Globus pallidus (tissue), 1 donor: ENCODE measurements at places on chromosomes 2 and 18.

DNA sequence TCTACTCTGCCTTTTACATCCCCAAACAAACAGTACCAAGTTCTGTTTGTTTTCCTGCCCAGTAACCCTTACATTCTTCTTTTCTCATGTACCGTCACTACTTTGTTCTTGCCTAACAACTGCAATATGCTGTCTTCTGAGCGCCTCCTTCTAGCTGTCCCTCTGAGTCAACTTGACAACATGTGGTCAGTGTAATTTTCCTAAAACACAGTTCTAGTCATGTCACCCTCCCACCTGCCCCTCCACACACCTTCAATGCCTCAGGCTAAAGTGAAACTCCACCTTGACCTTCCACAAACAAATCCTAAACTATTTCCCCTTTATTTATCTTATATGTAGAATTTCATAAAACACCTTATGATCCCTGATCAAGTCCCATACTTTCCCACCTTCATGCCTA, 124.6 kb upstream of the CD302 start:
- no peak for DNase-seq

DNA sequence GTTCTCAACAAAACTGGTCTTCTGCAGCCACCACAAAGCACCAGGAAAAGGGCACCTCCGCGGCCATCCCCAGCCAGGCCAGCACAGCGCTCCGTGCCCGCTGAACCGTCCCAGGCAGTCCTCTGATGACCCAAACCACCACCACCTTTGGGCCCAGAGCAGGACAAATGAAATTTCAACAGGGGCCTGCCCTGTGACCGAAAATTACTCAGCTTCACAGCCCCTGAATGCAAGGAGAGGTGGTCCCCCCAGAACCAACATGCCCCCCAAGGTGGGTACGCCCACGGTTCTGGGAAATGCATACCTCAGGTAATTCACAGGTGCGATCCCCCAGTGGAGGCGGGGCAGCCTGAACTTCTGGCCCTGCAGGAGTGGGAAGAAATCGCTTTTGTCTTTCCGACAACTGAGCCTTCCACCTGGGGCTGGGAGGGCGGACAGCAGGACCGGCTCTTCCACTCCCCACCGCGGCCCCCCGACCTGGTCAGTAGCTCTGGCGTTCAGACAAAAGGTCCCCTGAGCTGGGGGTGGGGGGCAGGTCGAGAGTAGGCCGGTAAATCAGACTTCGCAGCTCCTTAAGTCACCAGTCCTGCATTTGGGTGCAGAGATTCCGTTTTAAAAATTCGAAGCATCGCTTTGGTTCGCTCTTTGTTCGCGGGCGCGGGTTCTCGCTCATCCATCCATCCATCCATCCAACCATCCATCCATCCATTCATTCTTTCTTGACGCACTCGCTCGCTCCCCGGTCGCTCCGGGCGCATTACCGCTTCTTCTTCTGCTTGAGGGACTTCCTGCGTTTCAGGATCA, 1.4 kb downstream of the ARL4C start:
- no peak for DNase-seq

DNA sequence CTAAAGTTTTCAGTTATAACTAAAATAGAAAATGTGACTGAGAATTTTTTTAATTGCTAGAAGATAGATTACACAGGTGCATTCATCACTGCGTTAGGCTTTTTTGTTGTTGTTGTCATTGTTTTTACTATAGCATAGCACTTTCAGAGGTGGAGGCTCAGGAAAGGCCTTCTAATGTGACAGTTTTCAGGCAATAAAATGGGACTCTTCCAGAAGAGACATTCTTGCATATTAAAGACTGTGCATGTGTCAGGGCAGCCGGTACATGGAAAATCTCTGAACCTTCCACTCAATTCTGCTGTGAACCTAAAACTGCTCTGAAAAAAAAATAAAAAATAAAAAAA, 175.2 kb downstream of the METTL4 start:
- no peak for DNase-seq

DNA sequence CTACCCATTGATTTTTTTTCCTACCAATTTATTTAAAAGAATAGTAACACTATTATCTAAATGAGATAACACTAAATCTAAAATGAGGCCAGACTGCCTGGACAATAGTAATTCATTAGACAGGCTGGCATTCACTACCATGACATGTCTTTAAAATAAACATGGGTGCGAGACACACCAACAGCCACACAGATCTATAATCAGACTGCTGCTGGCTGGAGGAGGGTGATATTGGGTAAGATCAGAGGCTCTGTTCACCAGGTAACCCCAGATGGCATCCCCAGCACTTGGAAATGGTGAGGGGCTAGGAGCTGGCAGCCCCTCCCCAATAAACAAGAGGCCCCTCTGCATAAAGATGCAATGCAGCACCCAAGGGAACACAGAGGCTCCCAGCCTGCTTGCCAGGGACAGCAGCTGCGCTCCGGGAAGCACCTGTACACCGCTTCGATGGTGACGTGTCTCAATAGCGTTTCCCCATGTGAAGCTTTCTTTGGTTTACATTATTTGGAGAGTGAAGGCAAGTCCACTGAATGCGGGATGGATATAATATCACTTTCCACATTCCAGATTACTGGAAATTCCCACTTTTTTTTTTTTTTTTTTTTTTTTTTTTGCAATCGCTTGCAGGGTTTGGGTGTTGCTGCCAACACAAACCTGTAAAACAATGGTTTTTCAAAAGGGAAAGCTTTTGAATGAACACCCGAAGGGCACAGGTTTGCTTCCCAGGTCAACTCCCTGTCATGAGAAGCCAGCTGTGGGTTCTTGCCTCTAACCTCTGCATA, 159.0 kb downstream of the ZNF516 start:
- no peak for DNase-seq

DNA sequence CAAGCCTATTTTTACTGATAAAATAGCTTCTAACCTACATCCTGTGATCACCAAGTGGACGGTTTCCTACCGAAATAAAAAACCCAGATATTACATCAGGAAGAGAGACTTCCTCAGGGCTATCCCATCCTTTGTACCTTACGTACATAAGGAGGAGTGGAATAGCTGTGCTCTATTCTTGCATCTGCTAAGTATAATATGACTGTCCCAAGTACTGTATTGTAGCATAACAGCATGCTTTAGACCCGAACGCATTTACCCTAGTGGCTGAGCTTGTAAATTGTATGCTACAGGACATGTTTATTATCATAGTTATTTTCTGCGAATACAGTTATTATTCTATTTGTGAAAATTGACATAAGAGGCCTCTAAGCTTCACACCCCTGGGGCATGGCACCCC, 302.4 kb downstream of the CLIP4 start:
- DNase-seq, result no peak
